ENCODE measurements at places on chromosomes 13 and 19.

DNA sequence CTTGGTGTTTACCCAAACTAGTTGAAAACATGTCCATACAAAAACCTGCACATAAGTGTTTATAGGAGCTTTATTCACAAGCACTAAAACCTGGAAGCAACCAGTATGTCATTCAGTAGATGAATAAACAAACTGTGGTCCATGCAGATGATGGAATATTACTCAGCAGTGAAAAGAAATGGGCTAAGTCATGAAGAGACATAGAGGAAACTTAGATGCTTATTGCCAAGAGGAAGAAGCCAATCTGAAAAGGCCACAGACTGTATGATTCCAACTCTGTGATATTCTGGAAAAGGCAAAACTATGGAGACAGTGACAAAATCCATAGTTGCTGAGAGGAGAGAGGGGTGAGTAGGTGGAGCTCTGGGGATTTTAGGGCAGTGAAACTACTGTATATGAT is 38.8 kb upstream of the MCF2L start:
- ATAC-seq = no peak

GRCh38 chr19:44072543-44073401 is 813 bp downstream of the ZNF284 start:
- ATAC-seq = no peak

DNA sequence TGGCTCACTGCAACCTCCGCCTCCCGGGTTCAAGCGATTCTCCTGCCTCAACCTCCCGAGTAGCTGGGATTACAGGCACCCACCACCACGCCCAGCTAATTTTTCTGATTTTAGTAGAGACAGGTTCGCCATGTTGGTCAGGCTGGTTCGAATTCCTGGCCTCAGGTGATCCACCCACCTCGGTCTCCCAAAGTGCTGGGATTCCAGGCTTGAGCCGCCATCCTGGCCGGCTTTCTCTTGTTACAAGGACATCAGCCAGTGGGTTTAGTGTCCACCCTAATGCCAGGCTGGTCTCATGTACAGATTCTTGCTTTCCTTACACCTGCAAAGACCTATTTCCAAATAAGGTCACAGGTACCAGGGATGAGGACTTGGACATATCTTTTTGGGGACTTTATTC is 6.8 kb downstream of the PIK3R2 start:
- no peak for ATAC-seq

DNA sequence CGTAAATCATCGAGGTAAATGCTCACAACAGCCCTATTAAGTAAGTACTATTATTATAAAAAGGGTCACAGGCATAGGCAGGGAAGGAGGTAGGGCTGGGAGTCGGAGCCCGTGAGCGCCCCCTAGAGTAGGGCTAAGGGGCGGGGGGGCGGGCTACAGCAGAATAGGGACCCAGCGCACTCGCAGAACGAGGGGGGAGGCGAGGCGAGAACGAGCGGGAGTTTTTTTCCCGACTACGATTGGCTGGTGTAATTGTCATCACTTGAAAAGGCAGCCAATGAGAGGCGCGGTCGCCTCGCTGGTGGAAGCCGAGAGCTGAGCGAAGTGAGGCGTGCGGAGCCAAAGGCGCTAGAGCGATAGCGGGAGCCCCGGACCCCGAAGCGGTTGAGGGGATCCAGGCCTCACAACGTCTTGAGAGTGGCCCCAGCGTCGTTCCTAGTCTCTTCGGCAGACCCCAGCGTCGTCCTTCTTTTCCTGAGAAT is 24.2 kb downstream of the KEAP1 start:
- ATAC-seq = peak; percentile 99

- ATAC-seq = no peak
Observed at GRCh38 chr13:113926301-113926761, 47.5 kb downstream of the C13orf46 start.

GRCh38 chr19:48672994-48673393 is at the start of gene NTN5:
TSS of gene NTN5 (minus strand) at chr19:48673017. CDS start at chr19:48670986, 2,031 bp downstream.
- no peak for ATAC-seq

DNA sequence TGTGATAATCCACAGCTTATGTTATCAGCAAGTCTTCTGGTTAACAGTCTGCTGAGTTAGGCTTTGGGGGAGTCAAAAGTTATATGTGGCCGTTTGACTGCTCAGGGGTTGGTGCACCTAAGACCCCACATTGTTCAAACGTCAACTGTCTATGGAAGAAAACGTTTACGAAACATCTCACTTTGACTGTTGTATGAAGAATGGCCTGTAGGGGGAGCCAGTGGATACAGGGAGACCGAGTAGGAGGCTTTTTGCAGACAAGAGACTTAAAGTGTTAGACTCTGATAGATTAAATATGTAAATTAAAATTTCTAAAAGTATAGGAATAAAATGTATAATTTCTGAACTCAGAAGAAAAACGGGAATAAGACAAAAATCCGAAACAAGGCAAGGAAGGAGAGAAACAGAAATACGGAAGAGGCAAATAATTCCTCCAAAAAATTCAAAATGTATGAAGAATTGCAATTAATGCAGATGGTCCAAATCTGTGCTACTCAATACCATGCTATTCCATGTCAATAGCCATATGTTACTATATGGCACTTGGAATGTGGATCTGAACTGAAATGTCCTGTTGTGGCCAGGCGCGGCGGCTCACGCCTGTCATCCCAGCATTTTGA is 37.8 kb downstream of the TNFSF14 start:
- ATAC-seq = no peak

DNA sequence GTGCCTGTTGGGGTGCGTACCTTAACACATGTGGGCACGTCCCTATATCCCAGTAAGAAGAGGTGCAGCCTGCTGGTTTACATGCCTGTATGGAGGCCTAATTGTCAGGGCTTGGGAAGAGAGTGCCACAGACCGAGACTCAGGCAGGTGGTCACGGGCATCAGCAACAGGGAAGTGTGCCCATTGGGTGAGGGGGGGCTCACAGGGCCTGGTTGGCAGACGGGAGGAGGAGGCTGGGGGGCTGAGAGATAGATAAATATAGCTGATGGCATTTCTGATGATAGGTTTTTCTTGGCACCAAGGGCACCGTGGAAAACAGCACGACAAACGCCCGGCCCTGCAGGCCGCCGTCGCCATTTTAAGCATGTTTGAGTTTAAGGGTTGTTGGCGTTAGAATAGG is 37.6 kb downstream of the NFIX start:
- no peak for ATAC-seq

- no peak for ATAC-seq
Observed at GRCh38 chr13:74158571-74159352, 24.6 kb upstream of the KLF12 start.

DNA sequence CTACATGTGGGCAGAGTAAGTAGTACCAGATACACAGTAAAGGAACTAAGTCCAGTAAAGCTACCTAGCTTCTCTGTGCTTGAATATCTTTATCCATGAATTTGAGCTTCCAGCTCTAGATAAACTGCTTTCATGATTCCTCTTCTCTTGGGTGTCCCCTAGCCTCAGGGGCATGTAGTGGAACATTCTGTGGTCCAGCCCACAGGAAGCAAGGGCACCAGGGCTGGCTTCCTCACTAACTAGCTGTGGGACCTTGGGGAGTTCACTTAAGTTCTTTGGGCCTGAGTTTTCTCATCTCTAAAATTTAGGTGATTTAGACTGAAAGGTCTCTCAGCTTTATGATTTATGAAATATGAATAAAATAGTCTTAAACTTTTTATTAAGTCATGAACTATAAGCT is 185.7 kb downstream of the KATNAL1 start:
- ATAC-seq = no peak

DNA sequence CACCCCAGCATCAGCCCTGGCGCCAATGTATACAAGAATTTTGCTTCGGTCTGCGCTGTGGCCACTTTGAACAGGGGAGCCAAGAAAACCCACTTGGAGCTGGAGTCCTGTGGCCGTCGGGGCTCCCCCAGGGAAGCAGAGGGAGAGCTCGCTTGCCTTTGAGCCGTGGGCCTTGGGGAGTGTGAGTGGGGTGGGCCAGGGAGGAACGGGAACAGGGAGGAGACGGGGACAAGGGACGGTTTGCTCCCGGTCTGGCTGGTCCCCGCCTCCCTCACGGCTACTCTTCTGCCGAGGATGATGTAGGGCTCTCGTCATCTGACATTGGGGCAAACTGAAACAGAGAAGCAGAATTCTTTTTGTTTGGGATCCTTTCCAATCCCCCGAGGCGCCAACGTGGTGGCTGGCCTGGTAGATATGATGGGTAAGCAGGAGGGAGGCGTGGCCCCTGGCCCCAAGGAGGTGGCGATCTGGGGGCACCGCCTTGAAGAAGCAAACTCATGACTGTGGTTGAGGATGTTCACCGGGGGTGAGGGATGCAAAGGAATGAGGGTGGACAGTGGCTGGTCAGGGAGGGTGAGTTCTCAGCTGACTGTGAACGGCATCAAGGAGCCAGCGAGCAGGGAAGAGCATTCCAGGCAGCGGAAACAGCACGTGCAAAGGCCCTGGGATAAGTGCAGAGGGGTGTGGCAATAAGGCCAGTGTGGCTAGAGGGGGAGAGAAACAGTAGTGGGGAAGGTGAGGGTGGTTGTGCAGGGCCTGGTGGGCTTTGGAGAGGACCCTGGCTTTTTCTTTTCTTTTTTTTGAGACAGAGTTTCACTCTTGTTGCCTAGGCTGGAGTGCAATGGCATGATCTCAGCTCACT is 10.9 kb upstream of the SPC24 start:
- peak; percentile 31 for ATAC-seq

DNA sequence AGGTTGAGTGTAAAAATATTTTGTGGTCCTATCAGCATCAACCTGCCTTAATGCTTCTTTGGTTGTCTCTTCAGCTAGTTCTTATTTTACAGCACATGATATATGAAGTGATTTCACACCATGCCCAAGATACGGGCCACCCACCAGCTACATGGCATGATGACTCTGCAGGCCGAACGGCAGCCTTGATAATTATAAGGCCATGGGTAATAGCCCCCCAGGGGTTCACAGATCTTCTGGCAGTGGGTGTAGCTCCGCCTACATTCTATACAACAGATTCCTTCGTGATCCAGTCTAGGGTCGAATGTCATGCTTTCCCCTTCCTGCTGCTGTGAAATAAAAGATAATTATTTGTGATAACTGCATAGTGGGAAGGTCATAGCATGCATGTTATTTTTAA is 36.1 kb downstream of the CNMD start:
- ATAC-seq = no peak

- ATAC-seq = no peak
Observed at GRCh38 chr19:13010992-13011652, 15.8 kb downstream of the NFIX start.

DNA sequence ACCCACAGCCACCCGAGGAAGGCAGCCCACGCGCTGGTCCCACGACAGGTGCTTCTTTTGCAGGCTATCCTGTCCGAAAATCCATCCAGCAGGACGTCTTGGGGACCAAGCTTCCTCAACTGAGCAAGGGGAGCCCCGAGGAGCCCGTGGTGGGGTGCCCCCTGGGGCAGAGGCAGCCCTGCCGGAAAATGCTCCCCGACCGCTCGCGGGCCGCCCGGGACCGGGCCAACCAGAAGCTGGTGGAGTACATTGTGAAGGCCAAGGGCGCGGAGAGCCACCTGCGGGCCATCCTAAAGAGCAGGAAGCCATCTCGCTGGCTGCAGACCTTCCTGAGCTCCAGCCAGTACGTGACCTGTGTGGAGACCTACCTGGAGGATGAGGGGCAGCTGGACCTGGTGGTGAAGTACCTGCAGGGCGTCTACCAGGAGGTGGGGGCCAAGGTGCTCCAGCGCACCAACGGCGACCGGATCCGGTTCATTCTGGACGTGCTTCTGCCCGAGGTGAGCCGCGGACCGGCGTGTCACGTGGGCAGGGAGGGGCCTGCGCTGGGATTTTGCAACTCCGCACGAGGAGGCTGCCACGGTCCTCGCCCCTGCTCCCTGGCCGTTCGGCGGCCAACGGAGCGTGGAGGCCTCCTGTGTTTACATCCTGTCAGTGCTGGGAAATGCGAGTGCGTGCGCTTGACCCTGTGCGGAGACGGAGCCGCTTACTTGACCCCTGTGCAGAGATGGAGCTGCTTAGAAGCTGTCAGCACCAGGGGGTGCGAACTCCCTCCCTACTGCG is 12.9 kb upstream of the NDUFS7 start:
- no peak for ATAC-seq

GRCh38 chr13:50387051-50387581 is 371.9 kb downstream of the KCNRG start:
- peak; percentile 55 for ATAC-seq

DNA sequence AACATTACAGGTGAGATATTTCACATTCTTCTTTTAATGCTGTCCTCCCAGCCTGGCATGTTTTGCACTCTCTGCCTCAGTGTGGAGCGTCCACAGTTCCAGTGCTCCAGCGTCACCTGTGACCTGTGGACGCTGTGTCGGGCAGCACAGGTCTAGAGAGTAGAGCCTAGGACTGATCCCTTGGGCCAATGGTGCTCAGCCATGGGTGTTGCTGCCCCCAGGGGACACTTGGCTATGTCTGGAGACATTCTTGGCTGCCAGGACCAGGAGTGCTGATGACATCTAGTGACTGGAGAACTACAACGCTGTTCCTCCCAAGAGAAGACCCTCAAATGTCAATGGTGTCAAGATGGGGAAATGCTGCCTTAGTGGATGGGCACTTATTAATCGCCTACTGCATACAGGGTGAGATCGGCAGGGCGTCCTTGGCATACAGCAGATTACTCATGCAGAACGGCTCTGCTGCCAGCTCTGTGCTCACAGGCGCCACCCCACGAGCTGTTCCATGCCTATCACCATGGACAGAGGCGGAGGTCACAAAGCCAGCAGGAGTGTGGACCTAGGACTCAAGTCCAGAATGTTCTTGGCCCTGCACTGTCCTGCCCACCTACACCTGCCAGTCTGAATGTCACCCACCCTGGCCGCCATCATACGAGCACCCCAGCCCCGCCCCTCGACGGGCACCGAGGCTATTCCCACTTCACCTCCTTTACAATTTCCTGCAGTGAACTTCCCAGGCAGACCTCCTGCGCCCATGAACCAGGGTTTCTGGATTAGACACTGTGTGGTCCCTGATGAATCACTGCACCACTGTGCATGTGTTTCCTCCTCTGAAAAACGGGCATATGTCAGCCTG is 13.9 kb upstream of the MADCAM1 start:
- ATAC-seq = no peak

DNA sequence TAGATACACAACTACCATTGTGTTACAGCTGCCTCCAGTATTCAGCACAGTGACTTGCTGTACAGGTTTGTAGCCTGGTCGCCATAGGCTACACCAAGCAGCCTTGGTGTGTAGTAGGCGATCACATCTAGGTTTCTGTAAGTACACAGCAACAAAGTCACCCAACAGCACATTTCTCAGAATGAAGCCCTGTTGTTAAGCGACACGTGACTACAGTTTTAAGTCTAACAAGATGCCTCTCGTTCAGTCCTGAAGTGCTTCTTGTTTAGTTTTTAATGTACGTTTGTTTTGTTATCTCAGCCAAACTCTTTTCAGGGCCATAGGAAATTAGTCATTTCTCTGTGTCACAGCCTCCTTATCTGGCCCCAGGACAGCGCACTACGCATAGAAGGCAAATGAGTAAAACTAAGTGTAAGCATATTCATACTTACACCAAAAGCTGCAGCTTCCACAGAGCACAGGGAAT is 50.0 kb upstream of the GPR183 start:
- ATAC-seq = no peak

DNA sequence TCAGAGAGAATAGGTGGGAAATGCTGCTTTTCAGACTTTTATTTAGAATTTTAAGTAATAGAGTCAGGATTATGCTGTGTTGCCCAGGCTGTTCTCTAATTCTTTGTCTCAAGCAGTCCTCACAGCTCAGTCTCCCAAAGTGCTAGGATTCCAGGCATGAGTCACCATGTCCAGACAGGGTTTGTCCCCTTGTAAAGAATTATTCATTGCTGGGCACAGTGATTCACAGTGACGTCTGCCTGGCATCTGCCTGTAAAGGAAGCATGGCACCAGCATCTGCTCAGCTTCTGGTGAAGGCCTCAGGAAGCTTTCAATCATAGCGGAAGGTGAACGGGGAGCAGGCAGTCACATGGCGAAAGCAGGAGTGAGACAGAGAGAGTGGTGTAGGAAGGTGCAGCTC is 17.7 kb downstream of the ZNF763 start:
- no peak for ATAC-seq

- ATAC-seq = no peak
Observed at GRCh38 chr13:80341756-80342370, 937 bp upstream of the SPRY2 start.
